ENCODE measurements at places on chromosomes 1 and 21.

GRCh38 chr1:16905110-16905867 lies 9.5 kb downstream of the RNU1-2 start:
- DNase-seq = peak; percentile 93

- no peak for DNase-seq
Measured at GRCh38 chr1:61842036-61842435, 99.8 kb downstream of the PATJ start.

GRCh38 chr1:37714689-37715088 lies 22.4 kb downstream of the CDCA8 start:
- DNase-seq = no peak

DNA sequence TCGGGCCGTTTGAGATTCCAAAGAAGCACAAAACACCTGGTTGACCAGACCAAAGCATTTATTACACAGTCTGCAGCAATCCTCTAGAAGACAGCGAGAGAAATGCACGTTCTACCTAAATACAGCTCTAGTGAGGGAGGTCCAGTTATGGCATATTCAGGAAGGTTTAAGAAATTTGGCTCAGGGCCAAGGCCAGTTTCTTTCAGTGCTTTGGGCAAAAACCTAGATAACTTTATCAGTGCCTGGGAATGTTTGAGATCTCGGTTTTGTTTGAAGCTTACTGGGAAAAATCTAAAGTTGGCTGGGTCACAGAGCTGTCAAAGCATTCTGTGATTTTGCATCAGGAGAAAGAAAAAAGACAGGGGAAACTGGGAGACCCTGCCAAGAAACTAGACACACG lies 514.0 kb upstream of the TMPRSS15 start:
- DNase-seq = no peak

GRCh38 chr21:26120828-26121227 lies 49.7 kb downstream of the APP start:
- DNase-seq = no peak

DNA sequence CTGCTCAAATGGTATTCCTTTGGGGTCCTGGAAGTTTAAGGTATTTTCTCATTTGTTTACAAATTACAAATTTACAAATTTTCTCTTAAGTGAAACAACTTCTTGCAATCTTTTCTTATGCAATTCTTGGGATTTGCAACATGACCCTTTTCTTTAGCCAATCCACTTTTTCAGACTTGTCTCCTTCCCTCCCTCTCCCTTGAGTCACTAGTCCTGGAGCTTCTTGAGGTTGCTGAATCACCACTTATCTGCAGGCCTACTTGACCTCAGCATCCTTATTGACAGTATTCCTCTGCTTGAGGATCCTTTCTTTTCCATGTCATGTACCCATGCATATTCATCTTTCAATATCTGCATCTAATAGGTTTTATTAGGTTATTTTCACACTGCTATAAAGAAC lies 302.8 kb upstream of the ADAMTS5 start:
- peak; percentile 89 for DNase-seq

DNA sequence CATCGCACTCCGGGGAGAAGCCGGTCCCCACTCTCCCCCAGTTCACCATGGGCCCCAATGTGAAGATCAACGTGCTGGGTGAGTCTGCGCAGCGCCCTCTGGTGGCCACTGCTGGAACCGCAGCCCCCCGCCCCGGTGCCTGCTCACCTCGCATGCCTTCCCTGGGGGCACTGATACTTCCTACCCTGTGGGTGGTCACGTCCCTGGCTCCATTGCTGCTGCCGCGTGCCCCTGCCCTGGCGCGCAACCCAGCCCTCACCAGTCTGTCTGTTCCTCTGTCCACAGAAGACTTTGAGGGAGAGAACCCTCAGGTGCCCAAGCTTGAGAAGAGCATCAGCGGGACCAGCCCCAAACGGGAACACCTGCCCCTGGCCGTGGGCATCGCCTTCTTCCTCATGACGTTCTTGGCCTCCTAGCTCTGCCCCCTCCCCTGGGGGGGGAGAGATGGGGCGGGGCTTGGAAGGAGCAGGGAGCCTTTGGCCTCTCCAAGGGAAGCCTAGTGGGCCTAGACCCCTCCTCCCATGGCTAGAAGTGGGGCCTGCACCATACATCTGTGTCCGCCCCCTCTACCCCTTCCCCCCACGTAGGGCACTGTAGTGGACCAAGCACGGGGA lies 7.6 kb downstream of the EFNA3 start:
- peak; percentile 40 for DNase-seq

- DNase-seq = no peak
Measured at GRCh38 chr1:206094024-206094423, 23.2 kb downstream of the AVPR1B start.

DNA sequence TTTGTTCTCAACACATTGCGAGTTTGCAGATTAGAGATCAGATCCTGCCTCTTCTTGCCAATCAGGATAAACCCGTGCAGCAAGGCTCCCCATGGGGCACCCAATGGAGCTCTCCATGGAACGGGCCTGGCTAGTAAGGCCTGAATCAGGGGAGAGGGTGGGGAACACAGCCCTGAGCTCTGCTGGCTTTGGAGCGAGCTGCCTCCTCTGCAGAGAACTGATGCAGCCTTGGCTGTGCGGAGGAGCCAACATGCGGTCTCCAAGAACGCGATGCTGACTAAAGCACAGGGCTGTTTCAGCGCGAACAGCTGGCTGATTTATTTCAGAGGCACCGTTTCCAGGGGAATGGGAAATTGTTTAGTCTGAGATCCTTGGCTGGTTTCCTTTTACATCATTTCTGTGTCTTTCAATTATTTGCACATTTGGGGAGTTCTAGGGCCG lies 139.7 kb downstream of the TSEN15 start:
- no peak for DNase-seq

DNA sequence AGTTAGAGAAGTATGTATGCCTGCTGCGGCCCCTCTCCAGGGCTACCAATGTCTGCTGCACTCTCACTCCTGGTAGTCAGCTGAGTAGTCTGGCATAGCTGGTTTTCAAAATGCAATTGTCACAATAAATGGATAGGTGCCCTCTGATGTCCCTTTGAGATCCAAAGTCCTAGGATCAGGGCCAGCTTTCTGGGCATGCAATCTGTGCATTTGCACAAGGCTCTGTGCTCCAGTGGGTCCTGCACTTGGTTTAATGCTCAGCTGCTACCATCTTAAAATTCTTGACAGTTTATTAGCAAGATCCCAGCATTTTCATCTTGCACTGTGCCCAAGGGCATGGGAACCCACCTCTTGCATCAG lies 233.8 kb downstream of the LTN1 start:
- DNase-seq = no peak

Measured in MV-4-11 (cell line).